ENCODE measurements at places on chromosomes 7 and 10.

DNA sequence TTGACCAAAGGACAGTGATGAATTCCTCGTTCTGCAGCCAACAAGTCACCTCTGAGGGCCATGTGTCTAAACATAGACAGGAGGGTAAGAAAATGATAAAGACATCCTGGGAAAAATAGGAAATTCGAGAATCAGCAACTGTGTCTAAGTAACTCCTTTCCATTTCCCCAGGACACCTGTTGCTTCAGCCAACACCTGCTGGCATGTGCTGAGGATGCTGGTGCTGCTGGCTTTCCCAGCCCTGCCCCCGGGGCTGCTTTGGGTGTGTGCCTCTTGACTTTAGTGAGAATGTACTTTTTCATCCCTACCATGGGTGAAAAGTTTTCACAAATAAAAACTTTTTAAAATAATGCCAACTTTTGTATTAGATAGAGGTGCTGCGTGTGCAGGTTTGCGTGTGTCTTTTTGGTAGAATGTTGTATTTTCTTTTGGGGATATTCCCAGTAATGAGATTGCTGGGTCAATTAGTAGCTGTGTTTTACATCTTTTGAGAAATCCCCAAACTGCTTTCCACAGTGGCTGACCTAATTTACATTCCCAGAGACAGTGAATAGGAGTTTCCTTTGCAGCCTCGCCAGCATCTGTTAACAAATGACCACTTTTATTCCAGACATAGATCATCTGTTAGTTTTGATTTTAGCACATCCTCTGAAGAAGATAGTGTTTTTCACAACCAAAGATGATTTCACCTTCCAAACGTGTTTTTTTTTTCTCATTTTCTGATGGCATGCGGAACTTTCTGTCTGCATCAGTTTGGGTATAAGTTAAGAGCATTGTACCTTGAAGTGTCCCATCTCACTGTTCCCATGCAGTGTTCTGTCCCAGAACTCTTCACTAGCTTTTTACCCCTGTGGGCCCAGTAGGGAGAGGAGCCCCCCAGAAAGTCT lies 104.2 kb upstream of the ACBD5 start:
- DNase-seq, result no peak

DNA sequence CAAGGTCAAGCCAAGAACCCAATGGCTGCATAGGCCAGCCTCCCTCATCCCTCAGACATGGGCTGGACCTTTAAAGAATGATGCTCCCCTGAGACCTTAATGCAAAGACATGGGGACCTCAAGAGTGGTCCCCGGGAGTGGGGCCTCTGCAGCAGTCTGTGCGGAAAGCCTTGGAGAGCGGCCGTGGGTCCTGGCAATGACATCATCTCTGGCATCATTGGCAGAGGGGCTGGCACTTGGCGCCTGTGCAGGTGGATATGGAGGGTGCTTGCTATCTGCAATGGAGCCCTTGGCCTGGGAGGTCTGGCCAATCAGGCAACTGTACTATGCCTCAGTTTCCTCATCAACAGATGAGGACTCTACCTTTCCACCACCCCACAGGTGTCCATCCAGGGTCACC lies 365.5 kb upstream of the MKI67 start:
- DNase-seq, result no peak

DNA sequence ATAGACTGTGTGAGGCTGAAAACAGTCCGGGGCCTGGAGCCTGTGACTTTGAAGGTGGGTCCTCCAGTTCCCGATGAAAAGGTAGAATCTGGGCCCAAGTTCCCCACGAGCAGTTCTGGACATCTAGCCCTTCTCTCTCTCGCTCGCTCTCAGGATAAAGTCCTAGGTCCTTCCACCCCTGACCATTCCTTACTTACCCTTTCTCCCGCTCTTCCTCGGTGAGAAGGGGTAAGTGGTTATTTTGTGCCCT lies 713 bp downstream of the IMMP2L start:
- DNase-seq, result no peak

DNA sequence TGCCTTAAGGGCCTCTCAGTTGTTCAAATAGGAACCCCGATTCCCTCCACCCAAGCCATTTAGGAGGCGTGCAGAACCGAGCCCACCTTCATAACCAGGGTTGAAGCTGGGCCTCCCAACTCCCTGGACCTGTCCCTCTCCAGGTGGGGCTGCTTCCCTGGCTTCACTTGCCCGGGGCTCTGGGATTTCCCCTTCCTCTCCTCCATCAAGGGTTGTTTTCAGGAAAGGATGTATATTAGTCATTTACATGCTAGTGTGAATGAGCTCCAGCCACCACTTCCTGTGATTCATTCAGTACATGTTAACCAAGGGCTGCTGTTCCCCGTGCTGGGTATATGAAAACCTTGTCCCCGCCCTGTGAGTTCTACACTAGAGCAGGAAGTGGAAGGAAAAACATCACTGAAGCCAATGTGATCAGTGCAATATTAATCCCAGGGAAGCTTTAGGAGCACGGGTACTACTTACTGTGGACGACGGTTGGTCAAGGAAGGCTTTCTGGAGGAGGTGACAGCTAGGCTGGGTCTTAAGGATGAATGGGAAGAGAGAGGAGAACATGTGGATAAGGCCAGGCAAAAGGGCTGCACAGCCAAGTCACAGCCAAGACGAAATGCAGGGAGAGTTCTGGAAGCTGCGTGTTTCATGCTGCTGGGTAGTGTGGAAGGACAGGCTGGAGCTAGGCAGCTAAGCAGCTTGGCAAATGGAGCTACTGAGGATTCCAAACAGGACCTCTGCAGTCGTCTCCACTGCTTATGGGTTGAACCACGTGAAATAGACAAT lies 150.1 kb upstream of the SHH start:
- no peak for DNase-seq

DNA sequence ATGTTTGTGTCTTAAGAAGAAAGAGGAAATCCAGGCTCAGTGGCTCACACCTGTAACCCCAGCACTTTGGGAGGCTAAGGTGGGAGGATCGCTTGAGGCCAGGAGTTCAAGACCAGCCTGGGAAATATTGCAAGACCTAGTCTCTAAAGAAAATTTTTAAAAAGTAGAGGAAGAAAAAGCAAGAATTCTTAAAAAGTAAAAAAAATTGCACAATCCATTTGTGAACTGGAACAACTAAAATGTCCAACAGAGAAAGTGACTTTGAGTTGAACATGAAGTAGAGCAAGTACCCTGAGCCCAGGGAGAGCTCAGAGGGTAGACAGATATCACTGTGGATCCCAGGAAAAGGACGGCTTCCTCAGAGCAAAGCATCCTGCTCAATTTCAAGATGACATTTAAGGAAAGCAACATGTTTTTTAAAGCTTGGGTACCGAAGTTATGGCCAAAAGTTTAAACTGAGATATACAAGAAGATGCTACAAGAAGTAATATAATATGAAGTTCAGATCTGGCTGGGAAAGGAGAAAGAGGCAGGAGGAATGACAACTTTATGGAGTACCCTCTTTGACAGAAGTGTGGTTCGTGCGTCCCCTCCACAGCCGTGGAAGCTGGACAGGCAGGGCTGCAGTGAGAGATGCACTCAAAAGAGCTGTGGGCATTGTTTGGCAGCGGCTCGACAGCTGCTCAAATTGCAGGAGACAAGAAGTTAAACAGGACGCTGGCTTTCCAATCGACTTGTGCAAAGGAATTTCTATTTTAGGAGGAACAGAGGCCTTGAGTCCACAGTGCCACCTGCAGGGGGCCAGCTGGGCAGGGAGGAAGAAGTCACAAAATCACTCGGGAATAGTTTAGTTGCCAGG lies 201.3 kb downstream of the JCAD start:
- DNase-seq, result no peak

DNA sequence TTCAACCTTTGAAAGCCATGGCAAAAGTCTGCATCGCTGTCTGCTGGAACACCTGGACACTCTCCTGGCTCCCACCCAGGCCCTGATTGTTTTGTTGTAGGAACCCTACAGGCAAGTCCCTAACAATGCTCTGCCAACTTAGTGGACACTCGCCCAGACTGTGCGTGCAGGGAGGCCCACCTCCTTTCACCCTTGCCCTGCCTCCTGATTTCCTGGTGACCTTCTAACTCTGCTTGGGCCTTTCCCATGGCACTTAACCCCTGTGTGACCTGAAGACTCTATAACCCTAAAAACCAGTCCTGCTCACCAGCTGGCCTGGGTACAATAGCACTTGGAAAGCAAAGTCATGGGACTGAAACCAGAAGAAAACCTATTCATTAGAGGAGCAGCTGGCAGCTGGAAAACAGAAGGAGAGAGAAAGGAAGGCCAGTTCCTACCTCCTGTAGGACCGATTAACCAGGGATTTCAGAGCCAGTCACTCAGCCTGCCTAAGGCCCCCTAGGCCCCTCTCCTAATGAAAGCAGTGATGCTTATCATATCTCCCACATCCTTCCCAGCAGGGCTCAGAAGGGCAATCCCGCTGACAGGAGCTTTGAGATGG lies 82.7 kb upstream of the KMT2E start:
- no peak for DNase-seq

GRCh38 chr7:27031289-27032172 lies 64.3 kb downstream of the HOXA1 start:
- DNase-seq, result no peak

GRCh38 chr7:81684514-81685269 lies 85.2 kb downstream of the HGF start:
- no peak for DNase-seq

GRCh38 chr7:130721486-130722277 lies 12.3 kb downstream of the KLF14 start:
- DNase-seq, result peak; percentile 12

DNA sequence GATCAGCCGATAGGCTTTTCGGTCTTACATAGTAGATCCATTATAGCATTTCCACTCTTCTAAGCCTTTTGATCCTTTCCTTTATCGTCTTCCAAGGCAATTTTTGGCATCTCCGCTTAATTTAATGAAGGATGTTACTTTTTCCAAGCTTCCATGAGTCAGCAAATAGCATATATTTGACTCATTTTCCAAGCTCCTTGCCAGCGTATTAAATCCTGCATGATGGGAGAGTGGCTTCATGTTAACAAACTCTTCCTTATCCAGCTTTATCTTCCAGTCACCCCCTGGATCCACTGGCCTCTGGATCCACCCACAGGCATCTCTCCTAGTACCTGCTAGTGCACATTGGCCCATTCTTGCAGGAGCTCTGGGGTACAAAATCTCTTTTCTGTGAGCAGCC lies 13.0 kb downstream of the OR9A2 start:
- no peak for DNase-seq

- no peak for DNase-seq
Measured at GRCh38 chr7:157310676-157311185, 26.1 kb upstream of the DNAJB6 start.

DNA sequence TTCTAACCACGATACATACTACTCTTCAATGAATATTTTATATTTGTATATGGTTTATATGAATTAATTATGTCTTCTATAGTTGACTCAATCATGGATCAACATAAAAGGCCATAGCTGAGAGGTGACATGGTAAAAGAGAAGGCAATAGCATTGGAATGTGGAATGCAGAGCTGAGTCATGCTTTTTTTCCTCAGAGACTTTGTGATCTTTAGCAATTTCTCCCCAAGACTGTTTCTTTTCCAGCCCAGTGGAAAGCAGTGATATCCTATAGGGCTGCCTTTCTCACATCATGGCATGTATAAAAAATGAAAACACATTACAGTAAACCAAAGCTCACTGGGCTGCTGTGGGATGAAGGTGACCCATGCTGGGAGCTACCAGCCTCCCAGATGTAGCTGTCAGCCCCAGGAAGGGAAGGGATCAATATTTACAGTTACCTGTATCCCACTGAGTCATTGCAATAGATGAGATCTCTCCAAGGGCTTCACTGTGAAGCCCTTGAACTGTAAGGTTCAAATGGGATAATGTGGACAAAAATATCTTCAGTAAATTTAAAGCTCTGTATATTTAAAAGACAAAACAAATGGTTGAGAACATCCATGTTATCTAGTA lies 30.2 kb downstream of the SLC39A12 start:
- no peak for DNase-seq

DNA sequence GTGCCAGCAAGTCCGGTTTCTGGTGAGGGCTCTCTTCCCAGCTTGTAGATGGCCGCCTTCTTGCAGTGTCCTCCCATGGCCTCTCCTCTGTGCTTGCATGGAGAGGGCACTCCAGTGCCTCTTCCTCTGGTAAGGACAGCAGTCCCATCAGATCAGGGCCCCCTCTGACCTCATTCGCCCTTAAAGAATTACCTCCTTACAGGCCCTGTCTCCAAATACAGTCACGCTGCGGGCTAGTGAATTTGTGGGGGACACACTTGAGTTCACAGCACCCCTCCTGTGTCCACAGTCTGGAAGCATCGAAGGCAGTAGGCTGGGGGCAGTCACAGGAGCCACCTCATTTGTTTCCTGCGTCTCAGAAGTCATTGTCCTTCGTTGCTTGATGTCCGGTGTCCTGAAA lies 54.6 kb downstream of the LHPP start:
- DNase-seq, result no peak

DNA sequence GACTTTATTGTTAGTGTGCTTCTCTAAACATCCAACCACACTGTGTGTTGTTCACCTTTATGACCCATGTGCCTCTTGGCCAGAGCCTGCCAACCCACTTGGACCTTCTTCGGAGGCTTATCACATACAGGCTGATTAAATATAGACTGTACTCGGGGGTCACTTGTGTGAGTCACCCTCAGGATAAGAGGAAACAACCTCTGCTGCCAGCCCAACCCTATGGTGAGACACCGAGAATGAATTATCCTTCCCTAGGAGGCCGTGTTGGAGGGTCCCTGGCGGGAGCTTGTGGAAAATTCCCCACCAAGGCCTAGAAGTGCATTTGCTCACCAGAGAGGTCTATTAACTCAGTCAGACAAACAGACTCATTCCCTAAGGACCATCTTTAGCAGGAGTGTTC lies 63.0 kb downstream of the FAS start:
- no peak for DNase-seq

- no peak for DNase-seq
Measured at GRCh38 chr10:46542567-46543465, 13.6 kb downstream of the GPRIN2 start.

All from NCI-H187 (cell line).